T-helper 1 cell (primary cell): ENCODE measurements at places on chromosomes 16 and 17.

DNA sequence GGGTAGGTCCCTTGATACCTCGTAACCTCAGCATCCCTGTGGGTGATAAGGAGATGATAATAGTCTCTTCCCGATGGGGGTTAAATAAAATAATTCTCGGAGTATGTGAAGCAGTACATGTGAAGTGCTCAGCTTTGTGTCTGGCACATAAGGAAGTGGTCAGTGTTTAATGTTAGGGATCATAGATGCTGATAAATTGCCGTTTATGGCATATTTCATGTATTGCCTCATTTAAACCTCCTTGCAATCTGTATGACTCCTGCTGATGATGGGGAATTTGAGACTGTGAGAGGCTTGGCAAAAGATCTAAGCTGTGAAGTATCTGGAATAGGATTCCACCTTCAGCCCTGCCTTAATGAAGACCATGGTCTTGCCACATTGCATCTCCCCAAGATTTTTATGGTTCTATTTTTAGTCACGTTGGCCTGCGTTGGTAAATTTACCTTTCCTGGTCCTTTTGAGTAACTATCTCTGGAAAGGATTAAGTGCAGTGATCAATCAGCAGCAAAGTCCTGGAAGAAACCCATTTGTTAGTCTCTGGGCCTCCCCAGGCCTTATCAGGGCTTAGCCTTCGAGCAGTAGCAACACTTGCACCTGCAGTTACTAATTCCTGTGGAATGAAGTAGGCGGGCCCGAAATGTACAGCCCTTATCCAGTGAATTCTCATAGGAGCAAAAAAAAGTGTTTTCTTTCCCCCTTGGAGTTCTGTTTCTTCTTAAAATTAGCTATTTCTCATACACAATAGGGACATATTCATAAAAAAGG lies 144.9 kb downstream of the WWOX start:
- DNase-seq, result no peak

GRCh38 chr16:15672514-15673167 lies 22.6 kb downstream of the NDE1 start:
- peak; percentile 69 for DNase-seq

DNA sequence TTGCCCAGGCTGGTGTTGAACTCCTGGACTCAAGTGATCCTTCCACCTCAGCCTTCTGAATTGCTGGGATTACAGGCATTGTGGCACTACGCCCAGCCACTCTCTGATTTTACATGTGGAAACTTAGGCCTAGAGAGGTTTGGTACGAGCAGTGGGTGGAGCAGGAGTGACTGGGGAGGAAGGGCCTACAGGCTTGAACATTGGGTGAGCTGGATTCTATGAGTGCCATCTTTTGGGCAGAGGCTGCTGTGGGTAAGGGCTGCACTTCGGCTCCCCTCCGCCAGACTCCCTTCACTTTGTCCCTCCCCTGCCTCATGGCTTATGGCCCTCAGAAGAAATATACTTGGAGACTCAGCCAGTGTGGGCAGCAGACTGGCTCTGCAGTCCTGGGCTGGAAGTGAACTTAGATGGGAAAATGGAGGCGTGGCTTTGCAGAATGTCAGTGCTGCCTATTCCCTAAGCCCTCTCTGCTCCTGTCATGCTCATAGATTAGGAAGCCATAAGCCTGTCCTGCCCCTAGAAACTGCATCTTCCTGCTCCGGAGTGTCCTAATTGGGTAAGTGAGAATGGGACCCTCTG lies 9.5 kb upstream of the MRC2 start:
- DNase-seq, result no peak

- no peak for DNase-seq
These were observed 607.3 kb upstream of the GOT2 start for GRCh38 chr16:59341368-59341767.

DNA sequence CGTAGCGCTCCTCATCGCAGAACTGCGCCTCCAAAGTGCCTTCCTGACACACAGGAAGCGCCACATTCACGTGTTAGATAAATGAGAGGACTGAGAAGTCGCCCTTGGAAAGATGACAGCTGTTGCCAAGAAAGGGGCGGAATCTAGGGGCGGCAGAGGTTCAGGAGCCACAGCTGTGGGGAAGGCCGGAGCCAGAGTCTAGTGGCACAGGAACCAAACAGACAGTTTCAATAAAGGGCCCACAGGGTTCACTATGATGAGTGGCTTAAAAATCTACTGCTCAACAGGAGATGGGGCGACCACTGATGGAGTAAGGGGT lies 4.7 kb downstream of the FLCN start:
- no peak for DNase-seq

DNA sequence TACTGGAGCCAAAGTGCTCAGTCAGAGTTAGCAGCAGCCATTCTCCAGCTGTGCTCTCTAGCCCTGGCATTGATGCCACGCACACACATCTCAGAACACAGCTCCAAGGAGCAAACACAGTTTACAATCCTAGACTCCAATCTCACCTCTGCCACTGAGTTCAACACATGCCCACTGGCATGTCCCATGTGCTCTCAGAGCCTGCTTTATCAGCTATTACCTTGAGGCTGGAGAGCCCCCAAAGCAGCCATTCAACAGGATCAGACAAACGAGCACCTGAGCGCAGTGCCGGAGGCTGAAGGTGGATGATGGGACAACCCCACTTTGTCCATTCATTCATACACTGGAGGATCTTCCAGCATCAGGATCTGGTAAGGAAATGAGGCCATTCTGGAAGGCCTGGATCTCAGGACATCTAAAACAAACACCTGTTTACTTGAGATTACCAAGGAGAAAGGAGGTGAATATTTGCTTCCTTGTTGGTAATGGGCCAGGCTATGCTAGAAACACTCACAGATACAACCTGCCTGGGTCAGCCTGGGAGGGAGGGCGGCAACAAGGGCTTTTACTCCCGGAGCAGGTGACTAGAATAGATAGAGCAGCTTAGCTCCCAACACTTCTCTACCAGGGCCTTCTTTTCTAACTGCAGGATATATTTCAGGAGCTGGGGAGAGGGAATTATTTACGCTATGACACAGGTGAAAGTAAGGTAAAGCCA lies 25.4 kb downstream of the RANBP10 start:
- no peak for DNase-seq

- no peak for DNase-seq
These were observed 540 bp downstream of the MFSD11 start for GRCh38 chr17:76738468-76738850.

DNA sequence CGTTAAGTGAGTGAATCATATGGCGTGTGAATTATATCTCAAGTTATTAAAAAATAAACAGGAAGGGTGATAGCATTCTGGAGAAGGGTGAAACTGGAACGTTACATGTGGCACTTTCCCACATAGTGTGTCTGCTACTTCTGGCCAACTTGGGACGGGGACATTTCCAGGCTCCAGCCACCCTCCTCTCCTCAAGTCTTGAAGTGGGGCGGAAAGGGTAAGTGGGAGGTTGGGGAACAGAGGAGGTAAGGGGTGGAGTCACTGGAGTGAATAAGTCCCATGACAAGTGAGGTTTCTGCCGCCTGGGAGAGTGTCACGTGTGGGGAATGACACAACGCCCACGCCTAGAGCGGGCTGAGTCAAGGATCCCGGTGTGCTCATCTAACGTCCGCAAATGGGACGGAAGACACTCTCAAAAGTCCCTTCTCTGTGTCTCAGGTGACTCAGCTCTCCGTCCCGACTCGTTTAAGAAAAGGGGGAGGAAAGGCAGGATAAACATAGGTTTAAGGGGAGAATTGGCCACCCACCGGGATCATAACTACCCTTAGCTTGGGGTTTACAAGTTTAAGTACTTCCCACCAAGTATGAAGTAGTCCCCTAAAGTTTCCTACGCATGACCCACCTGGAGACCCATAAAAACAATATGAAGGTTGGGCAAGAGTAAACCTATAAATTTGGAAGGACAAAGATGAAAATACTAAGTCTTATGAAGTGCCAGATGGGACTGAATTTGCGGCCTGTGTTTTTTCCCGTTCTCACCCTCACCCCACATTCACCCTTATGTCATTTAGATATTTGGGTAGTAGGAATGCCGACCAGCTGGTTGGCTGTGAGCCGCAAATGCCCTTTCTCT lies 1.2 kb upstream of the SPAG9 start:
- peak; percentile 56 for DNase-seq

DNA sequence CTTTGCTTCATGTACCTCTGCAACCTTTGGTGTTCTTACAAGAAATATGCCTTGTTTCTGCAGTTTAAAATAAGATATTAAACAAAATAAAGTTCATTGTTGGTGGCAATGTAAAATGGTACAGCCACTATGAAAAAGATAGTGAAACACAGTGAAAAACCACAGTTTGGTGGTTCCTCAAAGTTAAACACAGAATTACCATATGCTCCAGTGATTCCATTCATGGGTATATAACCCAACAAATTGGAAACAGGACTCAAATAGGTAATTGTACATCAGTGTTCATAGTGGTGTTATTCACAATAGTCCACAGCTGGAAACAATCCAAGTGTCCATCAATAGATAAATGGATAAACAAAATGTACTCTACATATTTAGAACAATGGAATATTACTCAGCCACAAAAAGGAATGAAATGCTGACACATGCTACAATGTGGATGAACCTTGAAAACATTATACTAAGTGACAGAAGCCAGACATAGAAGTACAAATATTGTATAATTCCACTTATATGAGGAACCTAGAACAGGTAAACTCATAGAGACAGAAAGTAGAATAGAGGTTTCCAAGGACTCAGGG lies 49.2 kb downstream of the CUEDC1 start:
- DNase-seq, result no peak

DNA sequence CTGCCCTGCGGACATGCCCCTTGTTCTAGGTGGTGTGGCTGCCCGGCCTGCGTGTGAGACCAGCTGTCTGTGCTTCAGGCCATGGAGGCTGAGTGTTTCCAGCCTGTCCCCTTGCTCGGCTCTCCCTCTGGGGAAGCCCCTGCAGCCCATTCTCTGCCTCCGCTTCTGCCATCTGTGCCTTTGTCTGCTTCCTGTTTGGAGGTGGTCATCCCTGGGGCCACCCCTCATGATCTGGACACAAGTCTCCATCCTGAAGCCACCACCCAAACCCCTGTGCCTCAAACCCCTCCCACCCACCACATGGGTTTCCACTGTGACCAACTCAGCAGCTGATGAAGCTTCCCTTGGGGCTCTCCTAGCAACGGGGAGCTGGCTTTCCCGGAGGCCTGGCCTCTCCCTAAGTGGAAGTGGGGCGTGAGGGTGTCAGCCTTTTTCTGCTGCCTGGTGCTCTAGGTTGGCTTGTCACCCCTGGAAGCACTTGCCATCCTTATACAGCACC lies 184.9 kb downstream of the SEC14L1 start:
- no peak for DNase-seq

- DNase-seq, result peak; percentile 77
These were observed at the start of gene TTLL6 for GRCh38 chr17:48816774-48817590. Gene TTLL6 (minus strand): TSS chr17:48817229. CDS start chr17:48817072, 157 bp downstream.

- DNase-seq, result no peak
These were observed 40.4 kb downstream of the TNRC6A start for GRCh38 chr16:24769806-24770205.

- DNase-seq, result no peak
These were observed 1.5 kb upstream of the NPTX1 start for GRCh38 chr17:80477647-80478478.

GRCh38 chr16:85455534-85455933 lies 157.6 kb upstream of the GSE1 start:
- no peak for DNase-seq
